ENCODE measurements at places on chromosomes 7 and 10.

DNA sequence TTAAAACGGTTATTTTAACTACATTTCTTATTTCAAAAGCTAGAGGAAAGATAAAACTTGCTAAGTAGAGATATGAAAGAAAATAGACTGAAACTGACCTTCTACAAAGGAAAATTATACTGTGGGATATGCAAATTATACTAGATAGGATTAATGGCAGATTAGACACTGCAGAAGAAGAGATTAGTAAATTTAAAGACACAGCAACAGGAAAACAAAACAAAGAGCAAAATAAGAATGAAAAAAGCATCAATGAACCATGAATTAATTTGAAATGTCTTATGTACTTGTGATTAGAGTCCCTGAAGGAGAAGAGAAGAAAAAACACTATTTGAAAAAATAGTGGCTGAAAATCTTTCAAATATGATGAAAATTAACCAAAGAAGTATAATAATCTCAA lies 52.3 kb downstream of the RNF32 start:
- no peak for DNase-seq

- DNase-seq: no peak
Observed at GRCh38 chr7:127671341-127671740, 19.3 kb downstream of the SND1 start.

GRCh38 chr7:20158684-20159083 lies 58.5 kb downstream of the MACC1 start:
- no peak for DNase-seq

GRCh38 chr10:91590142-91590903 lies 42.5 kb downstream of the PPP1R3C start:
- DNase-seq: no peak

- no peak for DNase-seq
Observed at GRCh38 chr10:7310076-7310475, 100.8 kb downstream of the SFMBT2 start.

DNA sequence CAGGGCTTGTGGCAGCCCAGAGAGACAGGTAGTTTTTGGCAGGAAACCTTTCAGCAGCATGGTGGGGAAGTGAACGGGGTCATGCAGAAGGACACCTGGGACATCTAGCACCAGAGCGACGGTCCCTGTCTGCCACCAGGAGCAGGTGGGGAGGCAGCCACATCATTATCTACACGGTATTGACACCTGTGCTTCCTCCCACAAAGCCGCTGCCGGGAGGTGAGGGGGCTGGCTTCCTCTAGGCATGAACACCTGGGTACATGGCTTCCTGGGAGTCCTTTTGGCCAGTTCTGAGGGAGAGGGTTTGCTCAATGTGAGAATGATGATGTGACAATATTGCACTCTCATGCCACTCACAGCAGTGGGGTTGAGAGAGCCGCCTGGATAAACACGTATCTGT lies 275.2 kb downstream of the ACTR3B start:
- DNase-seq: no peak

- DNase-seq: no peak
Observed at GRCh38 chr10:82910301-82910700, 1035.3 kb downstream of the NRG3 start.

- no peak for DNase-seq
Observed at GRCh38 chr7:151662251-151662826, 142.6 kb upstream of the RHEB start.

GRCh38 chr10:113643183-113643582 lies 20.7 kb downstream of the NRAP start:
- no peak for DNase-seq

DNA sequence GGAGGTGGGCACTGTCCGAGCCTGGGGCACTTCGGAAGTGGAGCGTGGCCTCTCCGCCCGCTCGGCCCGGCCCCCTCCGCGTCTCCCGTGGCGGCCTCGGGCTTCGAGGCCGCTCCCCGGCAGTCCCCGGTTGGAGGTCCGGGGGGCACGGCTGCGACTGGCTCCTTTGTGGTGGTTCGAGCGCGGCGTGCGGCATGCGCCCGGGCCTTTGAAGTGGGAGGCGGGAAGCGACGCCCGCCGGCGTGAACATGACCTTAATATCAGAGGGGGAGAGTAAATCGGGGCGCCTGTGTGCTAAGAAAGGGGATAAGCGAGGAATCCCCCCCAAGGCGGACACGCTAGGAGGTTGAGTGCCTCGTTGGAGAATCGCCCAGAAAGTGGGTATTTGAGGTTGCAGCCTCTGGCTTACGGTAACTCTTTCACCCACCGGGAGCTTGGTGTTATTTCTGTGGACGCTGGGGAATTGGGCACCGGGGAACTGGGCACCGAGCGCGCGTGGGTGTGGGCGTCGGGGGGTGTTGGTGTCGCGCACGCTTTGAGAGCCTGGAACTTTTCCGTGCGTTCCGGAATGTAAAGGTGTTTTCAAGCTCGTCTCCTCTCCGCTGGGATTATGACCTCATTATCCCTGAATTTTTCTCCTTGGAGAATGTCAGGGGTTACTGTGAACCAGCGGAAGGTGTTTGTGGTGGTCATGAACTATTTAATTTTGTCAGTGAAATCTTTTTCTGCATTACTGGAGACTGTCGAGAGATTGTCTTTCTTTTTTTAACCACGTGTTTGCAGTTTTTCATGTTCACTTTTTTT lies 660 bp downstream of the SUV39H2 start:
- peak; percentile 34 for DNase-seq

- DNase-seq: no peak
Observed at GRCh38 chr7:97145068-97145467, 27.6 kb downstream of the SDHAF3 start.

DNA sequence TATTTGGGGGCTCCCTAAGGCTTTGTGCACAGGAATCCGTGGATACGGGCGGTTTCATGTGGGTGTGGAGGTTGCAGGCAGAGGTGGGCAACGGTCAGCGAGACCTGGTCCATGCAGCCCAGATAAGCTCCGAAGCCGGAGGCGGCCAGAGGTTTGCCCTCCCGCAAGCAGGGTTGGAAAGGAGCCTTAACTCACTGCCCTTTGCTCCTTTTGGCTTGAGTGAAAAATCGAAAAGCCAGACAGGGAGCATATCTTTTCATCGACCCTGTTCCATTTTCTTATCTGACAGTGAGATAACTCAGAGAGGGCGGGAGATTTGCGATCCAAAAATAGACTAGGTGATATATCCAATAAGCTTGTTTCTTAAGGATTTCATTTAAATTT lies 1.5 kb downstream of the GRM3 start:
- DNase-seq: no peak

DNA sequence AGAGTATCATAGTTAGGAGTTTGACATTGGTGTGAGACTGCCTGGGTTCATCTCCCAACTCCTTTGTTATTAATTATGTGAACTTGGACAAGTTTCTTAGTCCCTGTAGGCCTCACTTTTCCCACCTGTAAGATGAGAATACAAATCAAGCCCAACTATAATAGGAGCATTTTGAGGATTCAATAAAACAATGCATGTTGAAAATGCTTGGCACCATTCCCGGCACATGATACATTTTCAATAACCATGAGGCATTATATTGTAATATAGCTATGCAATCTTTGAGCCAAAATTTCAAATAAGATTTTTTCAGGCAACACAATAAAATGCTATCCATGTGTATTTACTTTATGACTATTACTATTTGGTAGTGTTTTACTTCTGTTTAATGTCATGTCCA lies 229.0 kb upstream of the SP4 start:
- DNase-seq: no peak

- DNase-seq: no peak
Observed at GRCh38 chr7:80636709-80637108, 1.7 kb upstream of the CD36 start.

All from GM12892 (cell line).